Fibroblast of skin of right quadriceps (primary cell): ENCODE measurements at places on chromosomes 11 and 22.

- no peak for DNase-seq
Observed at GRCh38 chr11:7851391-7851790, 54.6 kb upstream of the OR5P2 start.

- no peak for DNase-seq
Observed at GRCh38 chr22:39215426-39216142, 29.2 kb downstream of the PDGFB start.

DNA sequence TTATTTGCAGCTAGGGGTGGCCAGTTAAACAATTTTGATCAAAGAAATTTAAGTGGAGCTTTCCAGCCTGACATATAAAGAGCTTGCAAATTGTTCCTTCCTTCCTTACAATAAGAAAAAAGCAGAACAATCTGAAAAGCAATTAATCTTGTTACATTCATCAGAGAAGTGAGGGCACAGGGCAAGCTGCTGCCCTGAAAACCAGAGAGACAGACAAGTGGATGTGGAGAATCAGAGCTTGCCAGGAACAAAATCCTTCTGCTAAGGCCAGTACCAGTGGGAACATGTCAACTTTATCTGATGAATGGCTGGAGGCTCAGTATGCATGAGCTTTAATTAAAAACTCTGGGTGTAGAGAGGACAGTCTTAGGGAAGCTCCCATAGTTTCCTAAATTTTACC, 8.8 kb downstream of the CCDC179 start:
- no peak for DNase-seq

DNA sequence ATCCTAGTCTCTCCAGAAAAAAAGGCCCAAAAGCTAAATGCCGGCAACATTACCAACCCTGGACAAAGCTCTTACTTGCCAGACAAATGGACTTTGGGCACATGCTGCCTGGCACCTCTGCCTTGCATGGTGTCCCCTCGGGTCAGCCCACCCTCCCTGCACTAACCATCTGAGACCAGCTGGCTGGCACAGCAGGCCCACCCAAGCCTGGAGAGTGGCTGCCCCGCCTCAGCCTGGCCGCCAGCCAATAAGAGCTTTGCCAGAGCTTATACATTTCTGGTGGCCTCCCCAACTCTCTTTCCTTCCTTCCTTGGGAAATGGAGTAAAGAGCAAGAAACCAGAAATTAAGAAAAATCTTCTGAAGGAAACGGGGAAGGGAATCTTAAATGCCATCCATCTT, 24.5 kb downstream of the MCHR1 start:
- no peak for DNase-seq

DNA sequence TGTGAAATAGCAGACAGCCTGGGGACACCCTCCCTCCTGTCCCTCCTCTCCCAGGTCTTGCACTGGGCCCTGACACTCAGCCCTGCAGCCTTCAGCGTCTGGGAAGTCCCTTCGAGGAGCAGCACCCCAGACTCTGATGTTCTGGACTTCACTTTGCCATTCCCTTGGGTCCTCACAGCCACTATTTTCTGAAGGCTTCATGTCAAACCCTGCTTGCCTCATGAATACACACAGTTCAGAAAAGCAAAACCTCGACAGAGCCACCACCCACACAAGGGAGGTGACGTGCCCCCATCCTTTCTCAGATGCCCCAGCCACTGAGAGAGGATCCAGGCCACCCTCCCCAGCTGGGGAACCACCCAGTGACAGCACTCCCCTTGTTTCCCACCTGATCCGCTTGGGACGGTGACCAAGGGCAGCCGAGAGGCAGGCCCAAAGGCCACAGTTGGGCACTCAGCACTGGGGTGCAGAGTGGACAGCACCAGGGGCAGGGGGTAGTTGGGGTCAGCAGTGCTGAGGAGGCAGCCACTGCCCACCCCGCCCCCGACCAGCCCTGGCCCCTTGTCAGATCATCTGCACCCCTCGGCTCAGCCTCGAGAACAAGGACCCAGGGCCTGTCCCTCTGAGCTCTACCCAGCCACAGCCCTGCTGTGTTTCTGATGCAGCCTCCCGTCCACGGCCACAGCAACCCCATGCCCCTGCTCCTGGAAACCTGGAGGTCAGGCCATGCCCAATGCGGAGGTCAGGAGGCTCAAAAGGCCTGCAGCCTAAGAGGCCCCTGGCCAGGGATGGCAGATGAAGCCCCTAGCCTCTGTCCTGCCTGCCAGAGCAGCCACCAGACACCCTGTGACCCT, 3.1 kb upstream of the TNNT3 start:
- DNase-seq = no peak

DNA sequence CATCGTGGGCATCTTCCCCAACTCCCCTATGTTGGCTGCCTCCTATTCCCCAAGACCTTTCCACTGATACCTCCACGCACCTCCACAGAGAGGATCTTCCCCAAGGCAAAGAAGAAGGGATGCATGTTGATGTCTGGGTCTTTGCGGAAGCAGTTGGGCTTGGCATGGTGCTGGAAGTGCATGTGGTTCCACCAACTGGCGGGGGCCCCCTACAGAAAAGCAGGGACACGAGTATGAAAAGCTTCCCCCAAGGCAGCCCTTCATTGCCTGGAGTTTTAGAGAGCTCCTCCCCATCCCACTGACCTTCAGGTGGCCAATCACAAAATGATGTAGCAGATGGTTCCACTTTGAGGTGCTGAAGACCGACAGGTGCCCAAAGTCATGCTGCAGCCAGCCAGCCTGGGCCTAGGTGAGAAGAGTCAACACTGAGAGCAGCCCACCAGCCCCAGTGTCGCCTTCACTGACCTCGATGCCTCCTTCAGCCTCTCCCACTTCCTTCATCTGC, 6.1 kb downstream of the FADS1 start:
- DNase-seq = no peak

DNA sequence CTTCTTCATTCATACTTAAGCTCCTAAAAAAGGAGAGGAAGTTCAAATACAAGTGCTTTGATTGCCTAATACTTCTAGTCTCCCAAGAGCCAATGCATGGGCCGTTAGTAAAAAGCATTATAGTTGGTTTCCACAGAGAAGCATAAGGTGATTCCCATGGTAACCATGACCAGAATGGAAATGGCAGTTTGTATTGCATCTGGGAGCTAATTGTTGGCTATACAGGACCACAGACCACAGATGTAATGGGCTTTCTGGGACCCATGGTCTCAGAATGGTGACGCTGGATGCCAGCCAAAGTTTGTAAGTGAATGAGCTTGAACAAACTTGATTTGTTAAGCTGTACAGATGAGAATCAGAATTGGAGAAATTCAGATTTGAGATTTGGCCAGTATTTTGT, 333.9 kb upstream of the C11orf87 start:
- DNase-seq = no peak

- DNase-seq = peak; percentile 41
Observed at GRCh38 chr22:37680191-37680851, 4.9 kb downstream of the LGALS1 start.

DNA sequence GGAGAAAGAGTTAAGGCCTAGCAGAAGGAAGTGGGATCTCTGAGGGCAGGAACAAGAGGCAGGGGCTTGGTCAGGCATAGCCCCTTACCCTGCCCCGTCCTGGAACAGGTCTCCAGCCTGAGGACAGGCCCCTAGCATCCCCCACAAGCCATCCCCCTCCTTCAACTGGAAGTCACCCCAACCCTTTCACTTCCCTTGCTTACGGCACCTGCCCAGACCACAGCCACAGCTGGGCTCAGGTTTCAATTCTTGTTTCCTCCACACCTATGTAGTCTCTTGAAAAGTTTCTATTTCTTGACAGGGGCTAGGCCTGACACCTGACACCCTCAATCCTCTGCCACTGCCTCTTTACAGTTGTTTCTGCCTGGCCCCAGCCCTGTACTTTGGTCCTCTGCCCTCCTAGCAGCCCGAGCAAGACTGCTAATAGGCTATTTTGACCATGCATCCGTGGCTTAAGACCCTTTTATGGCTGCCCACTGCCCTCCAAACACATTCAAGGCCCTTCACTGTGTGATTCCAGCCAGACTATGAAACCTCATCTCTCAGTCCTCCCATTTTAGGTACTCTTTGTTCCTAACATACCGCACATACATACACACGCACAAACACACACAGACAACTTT, 10.9 kb upstream of the FCHSD2 start:
- DNase-seq = no peak

- DNase-seq = no peak
Observed at GRCh38 chr11:72336163-72336562, 92.2 kb upstream of the PHOX2A start.

DNA sequence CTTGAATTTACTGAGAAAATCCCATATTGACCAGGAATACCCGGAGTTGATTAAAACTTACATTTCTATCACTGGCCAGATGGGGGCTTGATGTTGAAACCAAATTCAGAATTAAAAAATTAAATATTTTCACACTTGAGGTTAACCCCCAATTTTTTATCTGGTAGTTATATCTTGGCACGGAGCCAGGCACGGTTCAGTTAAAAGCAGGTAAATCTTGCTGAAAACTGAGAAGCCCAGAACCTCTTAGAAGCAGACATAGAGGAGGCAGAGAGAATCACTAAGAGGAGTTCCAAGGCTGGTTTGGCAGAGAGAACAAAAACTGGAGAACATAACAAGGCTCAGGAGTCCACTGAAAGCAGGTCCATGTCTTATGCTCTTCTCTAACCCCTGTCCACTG, 77.7 kb downstream of the USP35 start:
- no peak for DNase-seq

DNA sequence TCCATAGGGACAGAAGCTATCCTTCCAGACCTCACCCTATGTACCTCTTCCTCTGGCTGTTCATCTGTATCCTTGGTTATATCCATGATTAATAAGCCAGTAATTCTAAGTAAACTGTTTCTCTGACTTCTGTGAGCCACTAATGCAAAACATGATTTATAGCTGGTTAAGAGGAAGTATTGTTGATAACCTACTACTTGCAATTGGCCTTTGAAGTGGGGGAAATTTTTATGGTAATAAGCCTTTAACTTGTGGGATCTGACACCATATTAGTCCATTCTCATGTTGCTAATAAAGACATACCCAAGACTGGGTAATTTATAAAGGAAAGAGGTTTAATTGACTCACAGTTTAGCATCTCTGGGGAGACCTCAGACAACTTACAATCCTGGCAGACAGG, 21.9 kb downstream of the CASP12 start:
- no peak for DNase-seq

GRCh38 chr22:31646186-31647019, 15.6 kb downstream of the PISD start:
- peak; percentile 94 for DNase-seq

- DNase-seq = peak; percentile 42
Observed at GRCh38 chr11:112589155-112589554, 328.5 kb upstream of the PLET1 start.

- DNase-seq = peak; percentile 96
Observed at GRCh38 chr11:129639300-129639699, 176.3 kb upstream of the TMEM45B start.

- no peak for DNase-seq
Observed at GRCh38 chr11:6571434-6572008, 31.9 kb downstream of the RRP8 start.

DNA sequence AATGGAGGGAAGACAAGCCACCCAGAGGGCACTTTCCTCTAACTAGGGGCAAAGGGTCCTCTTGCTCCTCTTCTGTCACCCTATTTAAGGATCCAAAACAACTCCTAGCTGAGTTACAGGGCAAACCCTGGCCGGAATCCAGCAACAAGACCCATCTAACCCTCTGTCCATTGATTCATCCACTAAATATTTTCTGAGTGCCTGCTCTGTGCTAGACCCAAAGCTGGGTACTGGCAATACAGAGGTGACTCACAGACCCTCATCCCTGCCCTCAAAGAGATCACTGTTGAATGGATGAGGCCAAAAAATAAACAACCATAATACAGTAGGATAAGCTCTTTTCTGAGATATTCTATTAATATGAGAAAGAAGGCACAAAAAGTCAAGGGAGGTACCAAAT, 4.3 kb upstream of the GALNT18 start:
- no peak for DNase-seq

DNA sequence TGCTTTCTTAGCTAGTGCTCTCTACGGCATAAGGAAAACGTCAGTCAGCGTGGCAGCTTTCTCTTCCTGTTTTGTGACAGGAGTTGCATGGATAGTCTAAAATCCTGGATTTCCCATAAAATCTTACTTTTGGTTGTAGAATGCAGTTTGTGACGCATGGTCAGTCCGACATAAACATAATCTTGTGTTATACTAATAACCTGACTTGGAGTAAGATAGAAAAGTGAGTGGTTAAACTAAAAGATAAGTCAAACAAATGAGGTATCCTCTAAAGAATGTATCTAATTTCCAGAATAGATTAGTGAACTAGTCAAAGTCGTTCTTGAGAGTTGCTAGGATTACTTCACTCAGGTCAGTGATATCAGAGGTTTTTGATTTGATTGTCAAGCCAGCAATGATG, 157.6 kb downstream of the PGR start:
- DNase-seq = no peak

DNA sequence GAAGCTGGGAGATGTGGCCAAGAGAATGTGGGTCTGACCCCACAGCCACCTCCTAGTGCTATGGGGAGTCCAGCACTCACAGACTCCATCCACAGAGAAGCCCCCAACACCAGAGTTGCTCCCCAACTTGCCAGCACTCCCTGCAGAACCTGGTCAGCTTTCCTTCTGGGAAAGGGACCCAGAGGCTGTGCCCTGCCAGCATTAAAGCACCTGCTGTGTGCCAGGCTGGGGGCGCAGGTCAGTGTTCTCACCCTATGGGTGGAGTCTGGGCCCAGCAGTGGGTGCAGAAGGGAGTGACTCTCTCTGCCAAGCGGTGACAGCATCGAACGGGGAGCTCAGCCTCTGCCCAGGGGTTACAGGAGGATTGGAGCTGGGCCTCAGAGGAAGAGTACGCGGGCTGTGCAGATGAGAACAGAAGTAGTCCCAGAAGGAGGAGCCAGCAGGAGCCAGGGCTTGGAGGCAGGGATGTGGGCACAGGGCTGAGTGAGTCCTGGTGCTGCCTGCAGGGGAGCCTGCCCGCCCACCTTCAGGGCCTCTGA, 114.4 kb downstream of the MPPED1 start:
- DNase-seq = no peak

GRCh38 chr22:38981005-38981991, 849 bp upstream of the APOBEC3B start:
- peak; percentile 17 for DNase-seq

- DNase-seq = peak; percentile 69
Observed at GRCh38 chr11:74611369-74611861, 19.0 kb downstream of the POLD3 start.

- DNase-seq = no peak
Observed at GRCh38 chr11:86625544-86625943, 46.9 kb downstream of the ME3 start.

GRCh38 chr11:119721129-119722120, 7.6 kb downstream of the NECTIN1 start:
- peak; percentile 19 for DNase-seq

- DNase-seq = peak; percentile 91
Observed at GRCh38 chr22:29641042-29641699, 37.7 kb downstream of the NF2 start.

- DNase-seq = no peak
Observed at GRCh38 chr11:113531575-113532451, 56.6 kb upstream of the DRD2 start.

DNA sequence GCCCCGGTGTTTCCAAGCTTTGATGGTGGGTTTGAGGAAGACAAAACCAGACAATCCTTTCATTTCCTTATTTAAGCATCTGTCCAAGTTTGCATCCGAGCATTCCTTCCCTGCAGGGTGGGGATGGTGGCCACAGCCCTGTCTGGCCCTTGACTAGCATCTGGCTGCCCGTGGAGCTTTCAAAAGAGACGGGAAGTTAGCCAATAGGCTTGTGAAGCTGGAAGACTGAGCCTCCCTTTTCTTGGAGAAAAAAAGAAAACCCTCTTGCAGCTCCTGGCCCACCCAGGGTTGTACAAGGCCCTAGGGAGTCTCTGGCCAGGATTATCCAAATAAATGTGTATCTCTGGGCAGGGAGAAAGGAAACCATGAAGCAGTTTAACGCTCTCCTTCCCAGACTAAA, 60.6 kb downstream of the MICAL2 start:
- DNase-seq = peak; percentile 85

- no peak for DNase-seq
Observed at GRCh38 chr22:42872821-42873220, 15.7 kb upstream of the ARFGAP3 start.
